ENCODE measurements at places on chromosomes 12 and 14.
A peak's percentile ranks its signal among the peaks of the same experiment; 100 is the strongest.

GRCh38 chr14:68230202-68230949, 410.8 kb downstream of the RAD51B start:
- DNase-seq = no peak

DNA sequence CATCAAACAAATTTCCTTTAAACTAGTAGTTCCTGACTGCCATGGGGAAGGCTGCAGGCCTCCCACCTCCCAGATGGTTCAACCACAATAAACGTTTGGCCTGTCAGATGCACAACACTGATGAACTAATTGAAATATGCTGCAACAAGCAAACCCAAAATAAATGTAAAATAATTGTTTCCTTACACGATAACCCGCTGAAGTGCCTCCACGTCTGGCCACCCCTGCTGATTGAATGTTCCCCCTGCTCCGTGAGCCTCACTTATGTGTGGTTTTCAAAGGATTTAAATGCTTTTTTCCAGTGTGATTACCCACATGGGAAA, 8.4 kb downstream of the PITPNM2 start:
- no peak for DNase-seq

DNA sequence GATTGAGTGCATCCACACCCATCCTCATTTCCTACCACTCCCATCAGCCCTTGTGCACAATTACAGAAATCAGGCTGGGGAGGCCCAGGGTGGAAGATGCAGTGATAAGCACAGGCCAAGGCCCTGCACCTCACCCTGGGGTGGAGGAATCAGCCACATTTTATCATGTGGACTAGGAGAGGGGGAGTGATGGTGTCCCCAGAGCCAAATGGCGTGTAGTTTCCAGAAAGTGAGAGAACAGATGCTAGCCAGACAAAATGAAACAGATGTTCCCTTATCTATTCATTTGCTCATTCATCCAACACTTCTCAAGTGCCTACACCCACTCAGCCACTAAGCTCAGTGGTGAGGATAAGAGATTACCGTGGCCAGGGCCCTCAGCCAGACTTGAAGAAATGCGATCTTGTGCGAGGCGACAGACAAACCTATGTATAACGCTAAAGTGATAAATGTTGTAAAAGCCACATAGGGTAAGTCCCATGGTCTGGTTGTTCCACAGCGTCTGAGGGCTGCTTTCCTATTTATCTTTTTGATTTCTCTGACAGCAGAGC, 93.6 kb downstream of the STAB2 start:
- peak; percentile 83 for DNase-seq

GRCh38 chr14:38127356-38127755, 80.3 kb upstream of the SSTR1 start:
- DNase-seq = peak; percentile 67

GRCh38 chr12:109621901-109622364, 48.3 kb downstream of the MVK start:
- DNase-seq = peak; percentile 92

- DNase-seq = no peak
These were observed 36.6 kb downstream of the PCNX1 start for GRCh38 chr14:70943838-70944237.

- DNase-seq = no peak
These were observed 4.3 kb downstream of the SLC2A14 start for GRCh38 chr12:7868391-7868790.

DNA sequence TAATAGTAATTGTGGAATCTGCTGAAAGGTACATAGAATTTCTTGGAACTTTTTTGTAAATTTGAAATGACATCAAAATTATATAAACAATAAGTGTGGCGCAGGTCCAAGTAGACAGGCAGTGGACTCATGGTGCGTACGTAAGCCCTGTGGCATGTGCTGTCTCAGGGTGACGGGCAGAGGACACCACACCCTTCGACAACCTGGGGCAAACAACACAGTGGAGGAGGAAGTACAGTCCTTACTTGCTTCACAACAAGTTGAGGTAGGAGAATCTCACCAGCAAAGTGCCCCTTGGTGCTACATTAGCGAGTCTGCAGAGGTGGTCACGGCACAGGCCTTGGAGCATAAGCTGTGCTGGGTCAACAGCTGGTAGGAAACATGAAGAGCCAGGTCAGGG, 180.9 kb downstream of the AEBP2 start:
- no peak for DNase-seq

DNA sequence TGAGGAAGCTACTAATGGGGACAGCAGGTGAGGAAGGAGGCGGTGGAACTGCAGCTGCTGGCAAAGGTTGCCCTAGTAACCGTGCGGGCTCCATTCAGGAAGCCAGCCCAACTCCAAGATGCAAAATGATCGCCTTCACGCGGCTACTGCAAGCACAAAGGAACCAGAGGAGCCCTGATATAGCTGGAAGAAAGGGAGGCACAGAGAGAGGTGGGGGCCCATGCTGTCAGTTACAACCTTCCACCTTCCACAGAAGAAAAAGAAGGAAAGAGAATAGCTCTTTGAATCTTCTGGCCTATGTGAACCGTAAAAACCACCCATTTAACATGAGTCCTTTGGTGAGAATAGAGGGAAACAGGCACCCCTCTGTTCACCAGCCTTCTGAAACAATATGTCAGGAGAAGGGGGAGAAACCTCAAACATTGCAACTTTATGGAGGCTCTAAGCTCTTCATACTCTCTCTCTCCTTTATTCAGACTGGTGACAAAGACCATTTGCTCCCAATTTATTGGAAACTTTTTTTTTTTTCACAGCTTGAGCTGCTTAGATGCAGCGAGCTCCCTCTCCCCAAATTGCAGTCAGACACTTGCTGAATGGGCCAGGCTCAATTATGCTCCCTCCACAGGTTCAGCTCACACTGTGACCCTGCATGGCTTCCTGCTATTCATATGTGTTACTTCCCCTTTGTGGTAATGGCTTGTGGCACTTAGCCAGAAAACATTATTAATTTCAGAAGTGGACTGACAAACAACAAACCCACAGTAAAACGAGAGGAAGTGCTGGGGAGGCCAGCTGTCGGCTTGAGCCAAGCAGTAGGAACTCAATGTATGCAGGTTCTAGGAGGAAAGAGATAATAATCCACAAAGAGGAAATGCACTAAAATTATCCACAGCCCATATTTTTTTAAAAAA, 6.2 kb downstream of the DUSP6 start:
- peak; percentile 95 for DNase-seq

GRCh38 chr12:108052260-108052659, 76.8 kb upstream of the WSCD2 start:
- DNase-seq = no peak

GRCh38 chr14:32197919-32198318, 3.9 kb upstream of the RNU6-7 start:
- DNase-seq = no peak

DNA sequence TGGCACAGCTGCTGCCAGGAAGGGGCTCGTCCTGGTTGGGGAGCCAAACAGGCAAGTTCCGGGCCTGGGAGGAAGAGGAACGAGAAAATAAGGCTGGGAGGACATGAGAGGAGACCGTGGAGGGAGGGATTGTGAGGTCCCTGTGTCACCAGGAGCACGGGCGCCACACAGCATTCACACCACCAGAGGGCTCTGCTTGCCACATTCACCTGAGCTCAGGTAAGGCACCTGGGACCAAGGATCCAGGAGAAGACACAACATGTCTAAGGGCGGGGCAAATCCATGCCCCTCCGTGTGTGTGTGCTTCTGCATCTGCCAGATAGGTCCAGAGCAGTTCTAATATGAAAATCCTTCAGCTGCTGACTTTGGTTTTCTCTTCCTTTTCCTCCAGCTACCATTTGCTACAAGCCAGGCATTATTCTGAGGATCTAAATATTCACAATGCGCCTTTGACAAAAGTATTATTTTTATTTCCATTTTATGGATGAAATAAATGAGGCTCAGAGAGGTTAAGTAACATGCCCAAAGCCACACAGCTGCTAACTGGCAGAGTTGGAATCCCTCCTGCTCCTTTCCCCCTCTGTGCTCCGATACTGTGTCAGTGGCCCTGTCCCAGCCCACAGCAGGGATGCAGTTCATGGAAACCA, 14.6 kb downstream of the RAPGEF3 start:
- peak; percentile 75 for DNase-seq

DNA sequence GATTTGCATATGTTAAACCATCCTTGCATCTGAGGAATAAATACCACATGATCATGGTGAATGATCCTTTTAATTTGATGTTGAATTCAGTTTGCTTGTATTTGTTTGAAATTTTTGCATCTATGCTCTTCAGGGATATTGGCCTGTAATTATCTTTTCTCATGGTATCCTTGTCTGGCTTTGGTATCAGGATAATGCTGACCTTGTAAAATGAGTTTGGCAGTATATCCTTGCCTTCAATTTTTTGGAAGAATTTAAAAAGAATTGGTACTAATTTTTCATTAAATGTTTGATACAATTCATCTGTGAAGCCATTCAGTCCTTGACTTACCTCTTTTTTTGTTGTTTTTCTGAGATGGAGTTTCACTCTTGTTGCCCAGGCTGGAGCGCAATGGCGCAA, 85.2 kb downstream of the E2F7 start:
- DNase-seq = no peak

DNA sequence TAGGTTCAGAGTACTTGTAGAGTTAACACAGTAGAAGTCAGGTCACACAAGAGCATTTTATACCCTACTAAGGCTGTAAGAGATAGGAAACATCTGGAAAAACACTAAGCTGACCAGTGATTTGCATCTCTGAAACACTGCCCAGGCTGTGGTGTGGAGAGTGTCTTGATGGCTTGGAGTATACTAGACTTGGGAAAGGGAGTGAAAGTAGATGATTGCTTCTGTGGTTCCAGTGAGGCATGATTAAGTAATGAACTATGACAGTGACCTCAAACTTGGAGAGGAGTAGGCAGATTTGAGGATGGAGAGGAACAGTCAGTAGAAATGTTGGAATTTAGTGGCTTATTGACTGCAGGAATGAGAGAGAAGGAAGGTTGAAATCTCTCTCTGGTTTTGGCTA, 201.2 kb downstream of the FLRT2 start:
- no peak for DNase-seq

DNA sequence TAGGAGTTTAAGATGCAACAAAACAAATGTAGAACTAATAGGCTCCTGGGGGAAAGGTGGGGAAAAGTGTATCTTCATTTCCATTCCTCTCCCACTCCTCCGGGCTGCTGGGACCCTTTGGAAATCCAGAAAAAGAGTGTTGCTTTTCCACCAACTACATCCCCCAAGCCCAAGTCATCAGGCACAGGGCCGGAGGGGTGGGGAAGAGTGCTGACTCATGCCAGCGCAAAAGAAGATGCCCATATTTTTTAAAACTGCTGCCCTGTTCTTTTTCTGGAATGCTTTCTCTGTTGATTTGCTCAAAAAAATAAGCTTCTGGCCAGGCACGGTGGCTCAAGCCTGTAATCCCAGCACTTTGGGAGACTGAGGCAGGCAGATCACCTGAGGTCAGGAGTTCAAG, 70.9 kb downstream of the TBK1 start:
- DNase-seq = no peak

DNA sequence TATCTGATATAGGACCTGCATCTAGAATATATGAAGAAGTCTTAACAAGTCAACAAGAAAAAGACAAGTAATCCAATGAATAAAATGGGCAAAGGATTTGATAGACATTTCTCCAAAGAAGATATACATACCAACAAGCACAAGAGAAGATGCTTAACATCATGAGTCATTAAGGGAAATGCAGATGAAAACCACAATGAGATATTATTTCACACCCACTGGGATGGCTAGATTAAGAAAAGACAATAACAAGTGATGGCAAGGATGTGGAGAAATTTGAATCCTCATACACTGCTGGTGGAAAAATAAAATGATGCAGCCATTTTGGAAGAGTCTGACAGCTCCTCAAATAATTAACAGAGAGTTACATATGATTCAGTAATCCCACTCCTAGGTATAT, 502.6 kb downstream of the FUT8 start:
- no peak for DNase-seq

GRCh38 chr12:18242380-18243089, 18.8 kb upstream of the PIK3C2G start:
- no peak for DNase-seq

- DNase-seq = no peak
These were observed 70.9 kb upstream of the DICER1 start for GRCh38 chr14:95228240-95228639.

GRCh38 chr12:81968421-81968820, 209.3 kb upstream of the PPFIA2 start:
- no peak for DNase-seq

DNA sequence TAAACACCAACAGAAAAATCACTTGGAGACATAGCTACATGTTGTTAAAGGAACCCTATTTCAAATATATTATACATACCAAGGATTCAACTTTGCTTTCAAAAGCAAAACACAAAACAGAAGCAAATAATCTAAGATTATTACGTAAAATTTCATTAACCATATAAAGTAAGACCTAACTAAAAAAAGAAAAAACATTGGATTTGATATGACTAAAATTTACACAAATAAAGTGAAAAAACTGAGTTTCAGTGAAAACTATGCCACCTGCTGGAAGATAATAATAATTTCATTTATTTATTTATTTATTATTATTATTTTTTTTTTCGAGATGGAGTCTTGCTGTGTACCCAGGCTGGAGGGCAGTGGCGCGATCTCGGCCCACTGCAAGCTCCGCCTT, 45.2 kb downstream of the WDHD1 start:
- no peak for DNase-seq

DNA sequence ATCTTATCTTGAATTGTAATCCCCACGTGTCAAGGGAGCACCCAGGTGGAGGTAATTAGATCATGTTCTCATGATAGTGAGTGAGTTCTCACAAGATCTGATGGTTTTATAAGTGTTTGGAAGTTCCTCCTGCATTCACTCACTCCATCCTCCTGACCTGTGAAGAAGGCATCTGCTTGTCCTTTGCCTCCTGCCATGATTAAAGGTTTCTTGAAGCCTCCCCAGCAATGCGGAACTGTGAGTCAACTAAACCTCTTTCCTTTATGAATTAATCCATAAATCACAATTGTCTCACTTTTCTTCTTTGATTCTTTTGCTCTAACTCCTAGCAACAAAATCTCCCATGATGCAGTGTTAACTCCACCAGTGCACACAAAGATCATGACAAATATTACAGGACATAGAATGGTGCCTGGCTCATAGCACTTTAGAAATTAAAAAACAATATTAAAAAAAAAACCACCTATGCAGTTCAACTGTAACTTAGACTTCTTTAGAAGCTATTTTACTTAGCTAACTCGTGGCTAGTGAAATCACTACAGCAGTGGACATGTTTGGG, 37.6 kb upstream of the MGAT4C start:
- DNase-seq = no peak

DNA sequence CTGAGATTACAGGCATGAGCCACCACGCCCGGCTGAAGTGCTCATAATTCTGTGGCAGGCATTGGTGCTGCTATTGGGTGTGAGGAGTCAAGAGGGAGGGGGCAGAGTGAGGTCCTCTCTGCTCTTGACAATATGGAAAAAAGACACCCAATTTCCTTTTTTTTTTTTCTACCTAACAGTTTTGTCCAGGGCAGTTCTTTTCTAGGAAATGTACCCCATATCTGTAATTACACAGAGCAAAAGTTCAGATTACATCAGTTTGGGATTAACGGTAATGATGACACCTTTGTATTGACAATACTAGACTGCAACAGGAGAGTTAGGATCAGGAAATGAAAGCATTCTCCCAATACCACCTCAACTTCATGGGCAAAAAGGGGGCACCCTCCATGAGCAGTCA, 36.3 kb downstream of the IGF1 start:
- DNase-seq = no peak

- DNase-seq = peak; percentile 78
These were observed 80.5 kb downstream of the TMEM260 start for GRCh38 chr14:56659964-56660551.

Measured in NCI-H1105 treated with DMSO at 0.1 percent for 48 hours (cell line).